ENCODE measurements at places on chromosomes 2 and 18.

DNA sequence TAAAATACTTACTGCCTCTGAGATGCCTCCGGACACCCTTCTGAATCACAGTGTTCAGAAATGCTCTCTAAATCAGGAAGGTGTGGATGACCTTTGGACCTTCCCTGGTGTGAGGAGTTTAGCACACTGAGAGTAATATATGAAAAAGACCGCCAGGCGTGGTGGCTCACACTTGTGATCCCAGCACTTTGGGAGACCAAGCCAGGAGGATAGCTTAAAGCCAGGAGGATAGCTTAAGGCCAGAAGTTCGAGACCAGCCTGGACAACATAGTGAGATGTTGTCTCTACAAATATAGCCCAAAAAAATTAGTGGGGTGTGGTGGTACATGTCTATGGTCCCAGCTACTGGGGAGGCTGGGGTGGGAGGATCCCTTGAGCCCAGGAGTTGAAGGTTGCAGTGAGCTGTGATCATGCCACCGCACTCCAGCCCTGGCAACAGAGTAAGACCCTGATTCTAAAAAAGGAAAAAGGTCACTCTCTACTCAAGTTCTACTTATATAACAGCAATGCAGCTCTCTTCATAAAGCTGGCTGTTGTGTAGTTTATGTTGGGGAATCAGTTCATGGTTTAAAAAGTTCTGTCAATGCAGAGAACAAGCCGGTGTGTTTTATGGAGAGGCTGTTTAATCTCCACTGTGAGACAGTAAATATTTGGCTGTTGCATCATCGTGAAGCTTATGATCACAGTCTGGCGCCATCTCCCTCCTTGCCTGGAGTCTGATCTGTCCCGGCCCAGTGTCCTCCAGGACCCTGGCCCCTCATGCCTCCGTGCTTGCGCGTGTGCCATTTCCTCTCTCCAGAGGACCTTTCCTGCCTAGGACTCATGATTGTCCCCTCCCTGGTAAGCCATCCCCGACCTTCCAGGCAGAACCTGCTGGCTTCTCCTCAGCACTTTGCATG is 184.5 kb downstream of the FAM210A start:
- DNase-seq, result no peak

DNA sequence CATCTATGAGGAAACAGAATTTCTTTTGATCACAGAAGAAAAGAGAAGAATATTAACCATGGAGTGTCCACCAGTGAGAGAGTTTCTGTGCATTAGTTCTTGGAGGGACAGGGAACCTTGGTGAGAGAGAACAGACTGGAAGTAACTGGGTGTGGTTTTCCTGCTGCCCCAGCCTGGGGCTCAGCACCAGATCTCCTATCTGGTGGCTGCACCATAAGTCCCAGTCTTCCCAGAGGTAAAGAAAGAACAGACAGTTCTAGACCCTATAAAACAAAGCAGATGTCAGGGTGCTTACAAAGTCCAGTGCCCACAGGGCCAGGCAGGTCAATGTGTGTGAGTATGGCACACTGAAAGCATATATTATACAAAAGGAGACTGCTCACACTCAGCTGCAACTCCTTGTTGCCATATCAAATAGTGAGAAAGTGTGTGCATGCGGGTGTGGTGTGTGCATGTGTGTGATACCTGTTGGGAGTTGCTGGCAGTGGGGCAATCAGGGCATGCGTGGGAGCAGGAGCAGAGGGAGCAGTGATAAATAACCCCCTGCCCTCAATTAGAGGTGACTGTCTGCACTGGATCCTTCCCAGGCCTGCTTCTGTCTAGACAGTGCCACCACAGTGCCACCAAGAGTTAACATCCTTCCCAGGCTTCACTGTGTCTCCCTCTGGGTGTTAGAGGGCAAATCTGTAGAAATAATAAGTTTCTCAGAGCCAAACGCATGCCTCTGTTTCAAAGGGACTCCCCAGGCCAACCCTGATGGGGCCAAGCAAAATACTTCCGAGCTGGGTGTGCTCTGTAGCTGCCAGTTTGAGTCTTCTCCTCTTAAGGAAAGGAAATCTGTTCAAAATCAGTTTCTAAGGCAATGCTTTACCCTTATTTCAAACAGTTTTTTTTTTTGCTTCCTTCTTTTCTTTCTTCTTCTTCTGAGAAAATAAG is 45.7 kb downstream of the RDH14 start:
- no peak for DNase-seq

- DNase-seq, result no peak
These were observed 2.1 kb downstream of the STK39 start for GRCh38 chr2:168245074-168245825.

DNA sequence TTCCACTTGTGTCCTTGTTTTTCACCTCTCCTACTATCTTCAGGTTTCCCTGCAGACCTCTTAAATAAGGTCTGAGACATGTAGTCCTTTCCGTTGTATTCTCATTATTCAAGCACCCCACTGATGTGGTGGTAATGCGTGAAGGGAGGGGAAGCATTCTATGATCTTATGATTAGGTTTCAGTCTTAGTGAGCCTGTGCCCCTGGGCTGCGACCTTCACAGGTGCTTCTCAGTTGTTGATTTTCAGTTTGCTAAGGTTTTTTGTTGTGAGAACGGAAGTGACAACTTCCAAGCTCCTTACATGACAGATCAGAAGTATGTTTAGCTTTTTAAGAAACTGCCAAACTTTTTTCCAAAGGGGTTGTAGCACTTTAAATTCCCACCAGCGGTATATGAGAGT is 41.3 kb downstream of the VPS54 start:
- no peak for DNase-seq

DNA sequence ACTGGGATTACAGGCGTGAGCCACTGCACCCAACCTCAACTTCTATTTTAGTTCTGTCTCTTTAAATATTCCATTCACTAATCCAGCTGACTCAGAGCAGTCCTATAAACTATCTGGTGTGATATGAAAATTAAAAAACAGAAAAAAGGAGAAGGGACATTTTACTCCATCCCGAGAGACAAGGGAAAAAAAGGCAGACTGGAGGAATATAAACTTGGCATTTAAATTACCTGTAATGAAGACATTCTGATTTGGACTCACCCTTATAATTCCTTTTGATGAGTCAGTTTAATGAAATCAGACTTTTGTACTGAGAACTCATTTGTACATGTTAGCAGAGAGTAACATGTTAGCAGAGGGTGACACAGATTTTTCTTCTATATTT is 74.8 kb upstream of the RIOK3 start:
- DNase-seq, result no peak

DNA sequence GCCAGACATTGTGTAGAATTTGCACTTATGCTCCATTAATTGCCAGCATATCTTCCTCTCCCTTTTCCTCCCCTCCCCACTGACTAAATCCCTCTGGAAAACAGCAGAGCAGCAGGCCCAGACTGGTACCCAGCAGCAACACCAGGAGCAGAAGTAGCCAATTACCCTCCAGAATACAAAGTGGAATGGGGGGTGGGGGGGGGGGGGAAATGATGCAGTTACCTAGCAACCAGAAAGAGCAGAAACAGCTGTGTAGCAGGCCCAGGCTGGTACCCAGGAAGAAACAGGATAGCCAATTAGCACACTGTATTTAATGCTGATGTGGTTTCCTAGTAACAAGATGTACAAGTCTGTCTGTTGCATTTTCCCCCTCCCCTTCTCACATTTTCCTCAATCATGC is 52.3 kb downstream of the KLF7 start:
- DNase-seq, result no peak

DNA sequence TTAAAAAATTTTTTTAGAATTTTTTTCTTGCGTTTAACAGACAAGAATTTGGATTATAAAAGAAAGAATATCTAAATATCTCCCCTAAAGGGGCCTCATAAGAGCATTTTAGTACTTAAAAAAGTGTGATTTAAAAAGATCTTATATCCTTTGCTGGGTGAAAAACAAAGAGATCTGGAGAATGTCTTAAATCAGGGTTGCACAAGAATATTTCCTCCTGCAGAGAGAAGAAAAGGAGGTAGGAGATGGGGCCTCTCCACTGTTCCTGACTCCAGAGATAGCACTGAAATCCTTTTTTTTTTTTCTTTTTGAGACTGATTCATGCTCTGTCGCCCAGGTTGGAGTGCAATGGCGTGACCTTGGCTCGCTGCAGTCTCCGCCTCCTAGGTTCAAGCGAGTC is 68.5 kb upstream of the OSR1 start:
- no peak for DNase-seq

DNA sequence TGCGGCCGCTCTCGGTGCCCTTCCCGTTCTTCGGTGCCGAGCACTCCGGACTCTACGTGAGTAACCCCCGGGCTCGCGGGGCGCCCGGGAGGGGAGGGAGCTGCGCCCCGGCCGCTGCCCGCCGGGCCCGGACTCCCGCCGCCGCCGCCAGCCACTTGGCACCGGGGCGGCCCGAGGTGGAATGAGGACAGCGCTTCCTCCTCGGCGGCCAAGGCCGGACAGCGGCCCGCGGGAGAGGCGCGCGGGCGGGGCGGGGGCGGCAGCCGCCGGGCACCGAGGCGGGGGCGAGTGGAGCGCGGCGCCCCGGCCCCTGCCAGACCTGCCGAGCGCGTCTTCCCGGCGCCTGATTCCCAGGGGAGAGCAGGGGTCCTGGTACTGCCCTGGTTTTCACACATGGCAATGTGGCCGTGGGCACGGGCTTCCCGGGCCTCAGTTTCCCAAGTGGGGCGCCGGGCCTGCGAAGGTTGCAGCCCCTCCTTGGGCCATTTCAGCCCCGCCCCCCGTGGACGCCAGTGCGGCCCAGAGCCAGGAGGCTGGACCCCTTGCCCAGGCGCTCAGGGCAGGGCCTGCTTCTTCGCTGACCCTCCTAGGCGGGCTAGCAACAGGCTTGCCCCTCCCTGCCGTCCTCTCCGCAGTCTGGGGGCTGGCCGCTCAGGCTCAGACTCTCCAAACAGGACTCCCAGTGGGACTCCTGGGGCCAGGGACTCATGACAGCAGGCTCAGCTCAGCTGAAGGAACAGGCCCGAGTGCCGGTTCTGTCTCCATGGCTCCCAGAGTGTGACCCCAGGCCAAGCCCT is 775 bp downstream of the SNED1 start:
- no peak for DNase-seq

GRCh38 chr2:33505966-33506365 is 29.5 kb downstream of the RASGRP3 start:
- DNase-seq, result no peak

- no peak for DNase-seq
These were observed 124.8 kb downstream of the KLHL29 start for GRCh38 chr2:23509596-23510292.

DNA sequence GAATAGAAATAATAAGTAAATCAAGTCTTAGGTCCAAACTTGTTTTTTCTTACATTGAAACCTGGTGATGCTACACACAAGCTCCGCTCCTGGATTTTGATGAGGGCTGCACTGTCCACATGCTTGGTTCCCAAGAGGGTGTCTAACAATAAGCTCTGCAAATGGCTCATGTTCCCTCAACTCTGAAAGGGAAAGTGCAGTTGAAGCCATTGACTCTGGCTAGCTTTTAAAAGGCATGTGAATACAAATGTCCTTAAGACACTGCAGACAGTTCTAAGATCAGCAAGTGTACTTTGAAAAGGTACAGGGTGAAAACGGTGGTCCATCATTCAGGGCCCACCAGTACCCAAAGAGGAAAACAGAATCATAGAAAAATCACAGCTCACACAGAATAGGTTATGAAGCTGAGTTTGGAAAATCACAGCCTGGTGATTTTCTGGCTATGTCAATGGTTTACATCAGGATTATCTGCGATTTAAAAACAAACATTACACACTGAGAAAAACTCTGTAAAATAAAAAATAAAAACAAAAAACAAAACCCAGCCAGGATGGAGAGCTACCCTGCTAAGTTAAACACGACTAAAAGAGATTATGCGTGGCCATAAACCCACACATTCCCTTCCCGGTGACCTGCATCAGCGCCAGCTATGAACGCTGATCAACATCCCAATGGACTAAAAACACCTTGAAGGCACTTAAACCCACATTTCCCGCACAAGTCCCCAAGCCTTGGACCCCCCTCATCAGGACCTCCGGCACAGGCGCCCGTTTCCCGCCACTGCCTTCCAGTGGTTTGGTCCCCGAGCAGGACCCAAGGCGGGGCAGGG is 554 bp downstream of the PFN4 start:
- no peak for DNase-seq

DNA sequence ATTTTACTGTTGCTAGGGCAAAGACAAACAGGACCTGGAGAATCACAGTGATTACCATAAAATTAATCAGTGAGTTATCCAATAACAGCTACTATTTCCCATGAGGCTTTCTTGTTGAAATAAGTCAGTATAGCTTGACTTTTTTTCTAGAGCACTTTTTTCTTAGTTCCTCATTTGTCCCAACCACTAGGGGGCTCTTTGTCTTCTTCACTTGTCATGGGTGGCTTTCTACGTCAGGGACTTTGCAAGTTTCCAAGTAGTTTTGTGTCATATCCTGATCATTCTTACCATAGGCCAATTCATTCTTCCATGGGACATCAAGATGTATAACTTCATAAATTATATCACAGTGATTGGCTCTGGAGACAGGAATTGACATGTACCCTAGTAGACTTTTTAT is 1019.6 kb upstream of the PIK3C3 start:
- DNase-seq, result no peak

DNA sequence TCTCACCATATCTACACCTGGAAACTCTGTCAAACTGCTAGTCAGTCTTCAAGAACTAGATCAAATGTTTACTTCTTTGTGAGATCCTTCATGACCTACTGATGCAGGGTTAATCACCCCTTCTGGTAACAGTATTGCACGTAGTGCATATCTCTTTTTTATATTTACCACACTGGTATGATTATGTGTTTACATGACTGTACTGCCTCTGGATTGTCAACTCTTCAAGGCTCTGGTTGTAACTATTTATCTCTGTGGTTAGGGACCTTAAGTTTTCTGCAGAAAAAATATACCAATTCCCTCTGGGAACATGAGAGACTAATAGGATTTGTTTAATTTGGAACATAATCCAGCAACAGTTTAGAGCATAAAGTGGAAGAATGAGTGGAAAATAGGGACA is 135.5 kb downstream of the PDE1A start:
- DNase-seq, result no peak

GRCh38 chr2:238290091-238290509 is 1.7 kb upstream of the PER2 start:
- peak; percentile 25 for DNase-seq

GRCh38 chr18:74478880-74479279 is 17.3 kb upstream of the CNDP2 start:
- no peak for DNase-seq

DNA sequence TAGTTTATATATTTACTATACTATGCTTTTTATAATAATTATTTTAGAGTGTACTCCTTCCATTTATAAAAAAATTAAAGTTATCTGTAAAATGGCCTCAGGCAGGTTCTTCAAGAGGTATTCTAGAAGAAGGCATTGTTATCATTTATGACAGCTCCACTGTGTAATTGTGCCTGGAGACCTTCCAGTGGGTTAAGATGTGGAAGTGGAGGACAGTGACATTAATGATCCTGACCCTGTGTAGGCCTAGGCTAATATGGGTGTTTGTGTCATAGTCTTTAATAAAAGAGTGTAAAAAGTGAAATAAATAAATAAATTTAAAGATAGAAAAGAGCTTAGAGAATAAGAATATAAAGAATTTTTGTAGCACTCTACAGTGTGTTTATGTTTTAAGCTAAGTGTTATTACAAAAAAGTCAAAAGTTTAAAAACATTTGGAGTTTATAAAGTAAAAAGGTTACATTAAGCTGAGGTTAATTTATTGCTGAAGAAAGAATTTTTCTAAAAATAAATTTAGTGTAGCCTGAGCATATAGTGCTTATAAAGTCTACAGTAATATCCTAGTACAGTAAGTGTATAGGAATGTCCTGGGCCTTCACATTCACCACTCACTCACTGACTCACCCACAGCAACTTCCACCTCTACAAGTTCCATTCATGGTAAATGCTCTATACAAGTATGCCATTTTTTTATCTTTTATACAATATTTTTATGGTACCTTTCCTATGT is 190.0 kb upstream of the SESTD1 start:
- DNase-seq, result no peak

GRCh38 chr2:152154462-152154861 is 21.1 kb downstream of the STAM2 start:
- DNase-seq, result no peak

Measured in stimulated activated CD8-positive, alpha-beta memory T cell treated with anti-CD3 and anti-CD28 coated beads, Interleukin-15, amount 100 ng/mL, for 4 hours (primary cell).